ENCODE measurements at places on chromosomes 16 and 17. TPM values are rescaled to one million over a fixed set of nuclear protein-coding genes. Genes with fewer than 3 reads are reported as not detected.

DNA sequence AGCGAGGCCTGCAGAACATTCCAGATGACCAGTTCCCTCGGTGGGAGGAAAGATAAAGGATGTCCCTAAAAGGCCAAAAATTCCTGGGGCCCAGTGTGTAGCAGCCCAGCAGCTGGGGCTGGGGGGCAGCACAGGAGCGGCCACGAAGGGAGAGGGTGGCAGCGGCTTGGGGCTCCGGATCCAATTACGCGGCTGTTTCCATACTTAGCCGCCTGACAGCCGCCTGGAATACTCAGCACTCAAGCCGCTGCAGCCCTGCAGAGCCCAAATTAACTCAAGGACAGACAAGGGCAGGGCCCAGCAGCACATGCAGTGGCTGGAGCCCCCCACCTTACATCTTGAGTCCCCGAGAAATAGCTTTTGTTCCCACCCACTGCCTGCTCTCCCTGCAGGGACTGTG, 1.3 kb downstream of the SRL start:
- H3K36me3 ChIP-seq = no peaks in the 10 kb centered on the region
- DNase-seq = no peak
- H3K4me1 ChIP-seq = no peaks in the 10 kb centered on the region

DNA sequence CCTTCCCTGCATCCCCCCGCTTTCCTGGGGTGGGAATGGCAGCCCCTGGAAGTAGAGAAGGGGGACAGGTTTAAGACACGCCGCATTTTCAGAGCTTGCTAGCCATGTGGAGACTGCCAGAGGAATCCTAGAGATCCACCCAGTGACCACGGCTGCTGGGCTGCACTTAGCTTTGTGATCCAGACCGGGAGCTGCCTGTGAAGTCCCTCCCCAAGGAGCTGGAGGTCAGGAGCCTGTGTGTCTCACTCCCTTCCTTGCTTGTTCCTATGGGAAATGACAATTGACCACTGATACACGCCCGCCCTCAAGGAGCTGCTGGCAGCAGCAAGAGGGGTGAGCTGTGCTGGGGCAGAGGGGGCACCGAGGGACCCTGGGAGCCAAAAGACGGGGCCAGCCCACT, 73.7 kb downstream of the SREBF1 start:
- H3K4me3 ChIP-seq = no peak overlapping the region
- H3K4me1 ChIP-seq = peaks cover 22% of the 10 kb centered on the region
- no peak for DNase-seq
- no peaks in the 10 kb centered on the region for H3K27me3 ChIP-seq
- H3K36me3 ChIP-seq = no peaks in the 10 kb centered on the region
- no peak overlapping the region for H3K27ac ChIP-seq

DNA sequence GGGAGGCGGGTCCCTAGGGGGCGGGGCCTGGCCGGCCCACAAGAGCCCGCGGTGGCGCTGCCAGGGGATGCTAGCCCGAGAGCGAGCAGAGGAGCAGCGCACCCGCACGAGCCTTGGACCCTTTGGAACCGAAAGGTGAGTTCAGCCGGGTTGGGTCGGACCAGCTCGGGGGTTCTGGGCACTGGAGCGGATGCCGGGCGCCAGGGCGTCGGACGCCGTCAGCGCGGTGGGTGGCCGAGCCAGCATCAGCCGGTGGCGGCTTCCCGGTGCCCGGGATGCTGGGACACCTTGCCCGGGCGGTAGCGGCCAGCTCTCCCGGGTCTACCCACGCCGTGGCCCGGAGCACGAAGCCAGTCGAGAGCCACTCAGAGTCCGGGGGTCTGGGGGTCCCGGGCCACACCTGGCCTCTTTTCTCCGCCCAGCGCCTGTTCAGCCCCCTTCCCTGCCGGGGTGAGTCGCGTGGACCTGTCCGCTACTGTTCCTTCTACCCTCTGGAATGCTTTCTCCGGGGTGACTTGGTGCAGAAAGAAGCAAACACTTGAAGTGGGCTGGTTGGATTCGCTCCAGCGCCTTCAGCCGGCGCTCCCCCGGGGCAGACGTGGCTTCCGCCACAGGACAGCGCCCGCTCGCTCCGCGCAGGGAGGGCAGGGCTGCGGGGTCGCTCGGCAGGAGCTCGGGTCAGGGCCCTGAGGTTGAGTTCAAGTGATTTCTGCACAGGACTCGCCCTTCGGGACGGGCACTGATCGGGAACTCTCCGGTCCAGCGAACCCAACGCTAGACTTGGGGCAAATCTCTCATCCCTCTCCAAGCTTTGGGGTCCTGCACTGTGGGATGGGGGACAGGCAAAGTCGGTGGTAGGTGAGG, at the start of gene SCNN1G:
Gene SCNN1G (plus strand): TSS at position 67 of the 864 bp plus-strand sequence. CDS start 3,527 bp downstream, outside the sequence.
- no peaks in the 10 kb centered on the region for H3K36me3 ChIP-seq
- H3K27me3 ChIP-seq = peaks cover 60% of the 10 kb centered on the region
- peak within 1 kb of the TSS; percentile 30 for H3K4me3 ChIP-seq
- no peak for DNase-seq
- peaks cover 7% of the 10 kb centered on the region for H3K4me1 ChIP-seq
- no peak within 1 kb of the TSS for H3K27ac ChIP-seq

- no peaks in the 10 kb centered on the region for H3K36me3 ChIP-seq
- H3K27me3 ChIP-seq = peaks cover 5% of the 10 kb centered on the region
- no peak for DNase-seq
- no peak overlapping the region for H3K4me3 ChIP-seq
- no peaks in the 10 kb centered on the region for H3K4me1 ChIP-seq
These were observed 296.2 kb upstream of the CDH5 start for GRCh38 chr16:66070140-66070917.

DNA sequence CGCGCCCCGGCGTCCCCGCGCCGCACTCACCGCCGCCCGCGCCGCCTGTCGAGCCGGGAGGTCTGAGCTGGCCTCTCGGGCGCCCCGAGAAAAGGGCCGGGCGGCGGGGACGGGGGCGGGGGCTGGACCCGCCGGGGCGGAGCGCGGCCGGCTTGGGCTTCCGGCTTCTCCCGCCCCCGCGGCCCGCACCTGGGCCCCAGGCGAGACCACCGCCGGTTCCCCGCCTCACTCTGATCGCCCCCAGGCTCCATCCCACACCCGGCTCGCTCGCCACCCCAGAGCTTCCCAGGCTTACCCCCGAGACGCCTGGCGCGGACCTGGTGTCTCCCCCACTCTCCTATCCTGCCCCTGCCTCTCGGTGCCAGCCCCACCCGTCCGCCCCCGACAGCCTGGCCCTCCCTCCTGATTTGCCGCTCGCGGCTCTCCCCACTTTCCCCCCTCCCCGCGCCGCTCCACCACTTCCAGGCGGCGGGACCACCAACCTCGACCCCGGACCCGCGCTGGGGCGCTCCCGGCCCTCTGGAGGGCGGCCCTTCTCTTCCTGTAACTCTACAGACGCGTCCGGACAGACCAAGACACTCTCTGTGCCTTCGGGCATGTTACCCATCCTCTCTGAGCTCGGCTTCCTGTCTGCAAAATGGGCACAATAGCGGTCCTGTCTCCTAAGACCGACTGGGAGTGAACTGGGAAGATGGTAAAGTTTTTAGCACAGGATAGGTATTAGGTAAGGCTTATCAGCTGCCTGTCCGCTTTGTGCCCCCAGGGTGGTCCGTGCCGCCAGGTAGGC, at the start of gene LITAF:
Gene LITAF (minus strand): TSS at position 64 of the 787 bp plus-strand sequence. CDS start 30,189 bp downstream, outside the sequence.
- H3K27me3 ChIP-seq = no peaks in the 10 kb centered on the region
- H3K4me3 ChIP-seq = peak within 1 kb of the TSS; percentile 94
- peak; percentile 63 for DNase-seq
- peaks cover 28% of the 10 kb centered on the region for H3K36me3 ChIP-seq
- H3K4me1 ChIP-seq = peaks cover 32% of the 10 kb centered on the region

DNA sequence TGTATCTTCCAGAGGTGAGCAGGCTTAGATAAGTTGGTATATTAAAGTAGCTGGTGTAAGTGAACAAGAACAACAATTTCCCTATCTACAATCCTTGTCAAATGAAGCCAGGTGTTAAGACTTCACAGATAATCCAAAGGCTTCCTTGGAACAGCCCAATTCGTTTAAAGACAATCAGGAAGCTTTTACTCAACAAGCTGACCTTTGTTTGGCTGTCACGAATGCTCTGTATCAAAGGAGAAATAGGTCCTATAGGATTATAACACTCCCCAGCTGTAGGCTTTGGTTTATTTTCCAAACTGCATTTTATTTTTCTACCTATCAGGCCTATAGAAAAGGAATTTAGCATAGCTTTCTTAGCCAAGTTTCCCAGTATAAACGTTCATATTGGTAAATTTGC, 766.5 kb upstream of the GOT2 start:
- peaks cover 13% of the 10 kb centered on the region for H3K27me3 ChIP-seq
- DNase-seq = no peak
- no peaks in the 10 kb centered on the region for H3K36me3 ChIP-seq
- no peak overlapping the region for H3K27ac ChIP-seq

GRCh38 chr17:4440690-4441686, 7.2 kb downstream of the SPNS3 start:
- peaks cover 11% of the 10 kb centered on the region for H3K4me1 ChIP-seq
- DNase-seq = no peak
- no peak overlapping the region for H3K4me3 ChIP-seq

DNA sequence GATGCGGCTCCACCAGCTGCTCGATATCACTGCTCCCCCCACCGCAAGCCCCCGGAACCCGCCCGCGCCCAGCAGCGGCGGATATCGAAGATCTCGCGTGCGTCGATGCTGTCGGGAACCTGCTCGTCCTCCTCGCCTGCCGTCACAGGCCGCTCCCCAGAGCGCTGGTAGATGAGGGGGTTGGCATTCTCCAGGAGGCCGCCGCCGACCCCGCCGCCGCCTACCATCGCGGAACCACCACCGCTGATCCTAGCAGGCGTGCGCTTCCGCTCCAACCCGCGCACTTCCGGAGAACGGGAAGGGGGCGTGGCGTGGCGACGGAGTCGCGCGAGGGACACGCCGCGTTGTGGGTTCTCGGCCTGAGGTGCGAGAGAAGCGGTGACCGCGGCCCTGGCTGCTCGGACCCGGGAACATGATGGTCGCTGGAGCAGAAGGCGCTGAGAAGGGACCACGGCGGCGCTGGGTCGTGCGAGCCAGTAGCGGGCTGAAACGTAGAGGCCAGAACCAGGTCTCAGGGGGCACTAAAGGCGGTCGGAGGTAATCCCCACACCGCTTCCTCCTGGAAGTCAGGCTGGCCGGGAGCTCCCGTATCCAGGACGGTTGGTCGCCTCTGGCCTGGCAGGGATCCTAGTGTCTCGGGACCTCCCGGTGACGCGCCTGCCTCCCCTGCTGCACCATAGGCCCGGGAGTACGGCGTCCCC, at the start of gene CIAO2B:
Gene CIAO2B (minus strand): TSS at position 265 of the 701 bp plus-strand sequence. CDS start 38 bp downstream, at position 227.
- H3K4me3 ChIP-seq = peak within 1 kb of the TSS; percentile 99
- peak within 1 kb of the TSS; percentile 96 for H3K27ac ChIP-seq
- peaks cover 53% of the 10 kb centered on the region for H3K4me1 ChIP-seq
- no peaks in the 10 kb centered on the region for H3K27me3 ChIP-seq

DNA sequence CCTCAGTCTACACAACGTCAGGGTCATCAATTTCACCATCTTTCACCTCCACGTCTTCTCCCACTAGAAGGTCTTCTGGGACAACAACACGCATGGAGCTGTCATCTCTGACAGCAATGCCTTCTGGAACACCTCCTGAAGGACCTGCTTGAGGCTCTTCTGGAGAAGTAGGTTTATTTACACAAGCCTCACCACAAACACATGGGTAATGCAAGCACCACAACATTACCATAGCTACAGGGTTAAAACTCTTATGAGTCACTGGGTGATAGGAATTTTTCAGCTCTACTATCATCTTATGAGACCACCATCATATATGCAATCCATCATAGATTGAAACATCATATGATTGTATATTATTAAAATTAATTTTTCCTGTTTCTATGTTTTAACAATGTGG, 215.4 kb downstream of the CHD9NB start:
- no peaks in the 10 kb centered on the region for H3K27me3 ChIP-seq
- no peak overlapping the region for H3K27ac ChIP-seq
- no peak overlapping the region for H3K4me3 ChIP-seq
- DNase-seq = no peak
- H3K4me1 ChIP-seq = no peaks in the 10 kb centered on the region

DNA sequence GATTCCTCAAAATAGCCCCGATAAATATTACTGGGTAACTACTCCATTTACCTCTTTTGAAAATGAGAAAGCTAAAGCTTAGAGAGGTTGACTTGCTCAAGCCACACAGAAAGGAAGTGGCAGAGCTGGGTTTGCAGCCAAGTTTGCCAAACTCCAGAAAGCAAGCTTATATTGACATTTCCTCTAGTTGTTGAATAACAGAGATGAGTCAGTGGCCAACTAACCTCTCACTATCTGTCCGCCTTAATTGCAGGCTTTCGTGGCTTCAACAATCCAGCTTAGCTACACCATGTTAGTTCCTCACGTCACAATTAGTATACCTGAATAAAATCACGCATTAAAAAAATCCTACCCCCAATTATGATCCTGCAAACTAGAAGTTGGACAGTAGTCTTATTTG, 151.7 kb downstream of the CNTNAP4 start:
- no peak overlapping the region for H3K27ac ChIP-seq
- DNase-seq = no peak
- H3K27me3 ChIP-seq = no peaks in the 10 kb centered on the region
- H3K36me3 ChIP-seq = no peaks in the 10 kb centered on the region
- no peak overlapping the region for H3K4me3 ChIP-seq

DNA sequence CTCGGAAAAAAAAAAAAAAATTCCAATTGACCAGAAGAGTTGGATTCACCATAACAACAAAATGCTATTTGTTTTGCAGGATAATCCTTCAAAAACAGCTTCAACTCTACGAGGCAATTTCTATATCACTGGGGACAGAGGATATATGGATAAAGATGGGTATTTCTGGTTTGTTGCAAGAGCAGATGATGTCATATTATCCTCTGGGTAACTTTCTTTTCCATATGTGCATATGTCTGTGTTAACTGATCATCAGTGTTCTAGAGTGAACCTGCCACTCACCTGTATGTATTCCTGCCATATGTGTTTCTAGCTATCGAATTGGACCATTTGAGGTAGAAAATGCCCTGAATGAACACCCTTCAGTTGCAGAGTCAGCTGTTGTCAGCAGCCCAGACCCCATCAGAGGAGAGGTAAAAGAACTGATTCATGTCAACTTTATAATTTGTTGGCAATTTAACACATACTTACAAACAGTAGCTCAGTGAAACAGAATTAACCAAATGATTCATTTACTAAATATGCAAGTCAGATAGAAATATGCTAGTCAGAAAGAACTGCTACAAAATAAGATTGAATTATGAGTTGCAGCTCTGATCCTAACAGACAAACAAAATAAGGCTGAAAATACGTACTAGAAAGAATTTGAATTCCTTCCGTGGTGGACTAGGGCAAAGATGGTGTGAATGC, 14.2 kb downstream of the ERI2 start:
- no peak for DNase-seq
- H3K4me1 ChIP-seq = no peaks in the 10 kb centered on the region
- H3K27me3 ChIP-seq = no peaks in the 10 kb centered on the region

GRCh38 chr17:77432742-77433141, 292.0 kb downstream of the SEC14L1 start:
- H3K27me3 ChIP-seq = no peaks in the 10 kb centered on the region
- H3K4me3 ChIP-seq = peak overlapping the region; percentile 80

DNA sequence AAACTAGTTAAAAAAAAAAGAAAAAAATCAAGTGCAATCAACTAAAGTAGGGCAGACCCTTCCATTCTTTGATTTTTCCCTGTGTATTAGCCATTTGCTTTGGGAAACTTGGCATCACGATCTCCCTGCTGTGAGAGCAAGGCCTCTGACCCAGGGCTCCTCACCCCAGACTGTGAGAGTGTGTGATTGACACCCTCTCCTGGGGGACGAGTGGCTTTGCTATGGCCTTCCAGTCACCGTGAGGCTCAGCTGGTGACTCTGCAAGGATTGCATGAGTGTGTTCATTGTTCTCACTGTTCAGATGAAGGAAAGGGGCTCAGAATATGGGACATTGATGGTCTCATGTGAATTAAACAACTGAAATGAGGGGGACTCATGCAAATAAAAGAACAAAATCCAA, 69.0 kb upstream of the BCAR1 start:
- DNase-seq = no peak
- H3K4me1 ChIP-seq = peaks cover 35% of the 10 kb centered on the region
- no peak overlapping the region for H3K27ac ChIP-seq
- H3K27me3 ChIP-seq = no peaks in the 10 kb centered on the region

GP1BA gene
- not detected for total RNA-seq

TIGD7 gene
- total RNA-seq = 3.8 TPM

CHP2 gene
- total RNA-seq = not detected

WSCD1 gene
- 1.0 TPM for total RNA-seq

HS3ST3A1 gene
- 1.1 TPM for total RNA-seq

CMTM4 gene
- 4.7 TPM for total RNA-seq
